ENCODE measurements at places on chromosomes 12 and 14.

DNA sequence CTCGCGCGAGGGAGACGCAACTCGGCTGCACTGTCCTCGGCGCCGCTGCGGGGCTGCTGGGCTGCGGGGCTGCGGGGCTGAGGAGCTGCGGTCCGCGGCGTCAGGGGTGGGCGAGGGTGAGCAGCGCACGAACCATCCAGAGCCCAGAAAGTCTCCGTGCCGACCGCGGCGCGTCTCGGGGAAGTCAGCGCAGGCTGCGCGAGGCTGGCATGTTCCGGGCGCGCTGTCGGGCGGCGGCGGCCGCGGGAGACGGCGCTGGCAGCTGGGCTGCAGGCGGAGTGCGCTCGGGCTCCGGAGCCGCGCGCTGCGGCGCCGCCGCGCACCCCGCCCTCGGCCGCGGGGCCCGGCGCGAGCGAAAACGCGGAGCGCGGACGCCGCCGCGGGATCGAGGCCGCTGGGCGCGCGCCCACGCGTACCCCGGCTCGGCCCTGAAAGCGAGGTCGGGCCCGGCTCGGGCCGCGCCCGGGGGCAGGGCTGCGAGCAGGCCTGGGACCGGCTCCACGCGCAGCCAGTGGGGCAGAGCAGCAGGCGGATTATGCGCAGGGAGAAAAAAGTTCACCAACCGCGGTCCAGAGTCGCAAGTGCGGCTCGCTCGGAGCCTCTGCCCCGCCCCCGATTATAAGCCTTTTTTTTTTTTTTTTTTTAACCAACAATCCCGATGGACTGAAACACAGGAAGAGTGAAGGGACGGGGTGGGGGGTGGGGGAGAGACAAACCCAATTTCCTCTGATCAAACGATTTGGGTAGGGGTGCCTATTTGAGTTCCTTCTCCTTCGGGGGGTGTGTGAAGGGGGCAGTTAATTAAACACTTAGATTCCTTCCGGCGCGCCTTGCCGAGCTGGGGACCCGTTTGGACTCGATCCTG is at the start of gene PRICKLE1:
PRICKLE1 (minus strand) TSS at position 282 of the 865 bp plus-strand sequence. CDS start 117,230 bp downstream, outside the sequence.
- DNase-seq = no peak

- no peak for DNase-seq
These were observed 1.7 kb upstream of the SCNN1A start for GRCh38 chr12:6376870-6377666.

GRCh38 chr12:5650281-5650680 is 218.4 kb downstream of the NTF3 start:
- no peak for DNase-seq

GRCh38 chr14:64089920-64090319 is 204.3 kb downstream of the ESR2 start:
- no peak for DNase-seq

DNA sequence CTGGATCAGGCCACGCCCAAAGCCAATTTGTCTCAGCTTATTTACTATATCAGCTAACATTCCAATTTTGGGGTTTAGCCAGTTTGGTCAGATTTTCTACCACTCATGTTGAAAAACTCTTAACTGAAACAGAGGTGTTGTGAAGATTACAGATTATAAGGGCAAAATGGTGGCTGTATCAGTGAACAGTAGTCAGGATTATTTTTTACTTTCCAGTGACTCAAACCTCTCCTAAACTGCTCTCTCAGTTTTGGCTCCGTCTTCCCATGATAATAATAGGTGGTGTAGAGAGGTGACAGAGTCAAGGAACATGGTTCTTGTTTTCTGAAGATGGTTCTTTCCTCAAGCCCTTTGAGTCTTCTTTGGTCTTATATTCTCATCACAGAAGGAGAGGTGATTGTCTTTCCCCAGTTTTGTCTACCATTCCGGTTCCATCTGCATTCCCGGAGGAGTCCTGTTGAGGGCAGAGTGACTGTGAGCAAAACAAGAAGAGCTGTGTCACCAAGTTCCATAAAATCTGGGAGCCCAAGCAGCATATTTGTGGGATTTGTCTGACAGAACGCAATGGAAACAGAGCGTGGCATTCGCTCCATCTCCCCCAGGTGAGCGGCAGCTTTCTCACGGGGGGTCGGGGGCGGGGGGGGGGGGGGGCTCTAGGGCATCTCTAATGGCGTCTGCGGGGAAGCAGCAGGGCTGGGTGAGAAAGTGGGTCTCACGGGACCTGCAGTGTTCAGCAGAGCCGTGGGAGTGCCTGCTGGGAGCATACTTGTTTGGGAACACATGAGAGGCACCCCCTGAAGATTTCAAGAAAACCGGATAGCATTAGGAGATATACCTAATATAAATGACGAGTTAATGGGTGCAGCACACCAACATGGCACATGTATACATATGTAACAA is 59.1 kb downstream of the TBC1D30 start:
- DNase-seq = no peak

DNA sequence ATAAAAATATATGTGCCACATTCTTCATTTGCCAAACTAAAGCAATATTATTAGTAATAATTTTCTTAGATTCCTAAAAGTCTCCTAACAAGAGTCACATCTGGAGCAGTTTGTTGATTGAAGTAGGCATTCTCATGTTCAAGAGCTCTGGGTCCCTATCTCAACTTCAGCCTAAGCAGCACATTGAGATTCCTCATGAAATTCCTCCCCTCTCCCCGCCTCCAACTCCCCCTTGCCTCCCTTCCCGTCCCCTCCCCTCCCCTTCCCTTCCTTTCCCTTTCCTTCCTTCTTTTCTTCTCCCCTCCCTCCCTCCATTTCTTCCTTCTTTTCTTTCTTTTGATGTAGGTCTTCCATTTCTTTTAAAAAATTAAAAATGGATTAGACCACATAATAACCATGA is 48.7 kb upstream of the NAV3 start:
- DNase-seq = no peak

DNA sequence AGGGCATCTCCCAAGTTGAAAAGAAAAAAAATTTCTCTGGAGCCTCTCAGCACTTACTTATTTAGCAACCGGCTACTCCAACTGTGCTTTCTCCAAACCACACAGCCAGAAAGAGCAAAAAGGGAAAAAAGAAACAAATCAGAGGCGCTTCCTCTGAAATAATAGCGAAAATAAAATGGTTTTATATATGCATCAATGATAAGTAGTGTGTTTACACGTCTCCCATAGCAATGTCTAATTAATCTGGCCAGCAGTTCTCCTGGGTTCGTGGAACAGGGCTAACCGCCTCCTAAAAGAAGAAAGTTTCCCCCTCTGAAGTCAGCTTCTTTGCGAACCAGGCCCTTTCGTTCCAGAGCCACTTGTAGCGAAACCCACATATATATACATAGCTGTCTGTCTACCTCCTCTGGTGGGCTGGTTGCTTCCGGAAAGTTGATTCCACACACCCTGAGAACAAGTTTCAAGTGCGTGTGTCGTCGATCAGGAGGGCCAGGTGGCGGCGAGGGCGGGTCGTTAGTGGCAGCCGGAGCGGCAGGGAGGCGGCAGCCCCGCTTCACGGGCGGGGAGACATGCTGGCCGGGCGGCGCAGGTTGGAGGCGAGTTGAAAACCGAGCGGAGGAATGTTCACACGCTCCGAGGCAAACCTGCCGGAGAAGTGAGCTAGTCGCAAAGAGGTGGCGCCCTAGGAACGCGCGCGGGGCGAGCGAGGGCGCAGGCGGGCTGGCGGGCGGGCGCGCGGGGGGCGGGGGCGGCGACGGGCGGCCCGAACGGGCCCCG is 2.7 kb downstream of the PTHLH start:
- peak; percentile 11 for DNase-seq

DNA sequence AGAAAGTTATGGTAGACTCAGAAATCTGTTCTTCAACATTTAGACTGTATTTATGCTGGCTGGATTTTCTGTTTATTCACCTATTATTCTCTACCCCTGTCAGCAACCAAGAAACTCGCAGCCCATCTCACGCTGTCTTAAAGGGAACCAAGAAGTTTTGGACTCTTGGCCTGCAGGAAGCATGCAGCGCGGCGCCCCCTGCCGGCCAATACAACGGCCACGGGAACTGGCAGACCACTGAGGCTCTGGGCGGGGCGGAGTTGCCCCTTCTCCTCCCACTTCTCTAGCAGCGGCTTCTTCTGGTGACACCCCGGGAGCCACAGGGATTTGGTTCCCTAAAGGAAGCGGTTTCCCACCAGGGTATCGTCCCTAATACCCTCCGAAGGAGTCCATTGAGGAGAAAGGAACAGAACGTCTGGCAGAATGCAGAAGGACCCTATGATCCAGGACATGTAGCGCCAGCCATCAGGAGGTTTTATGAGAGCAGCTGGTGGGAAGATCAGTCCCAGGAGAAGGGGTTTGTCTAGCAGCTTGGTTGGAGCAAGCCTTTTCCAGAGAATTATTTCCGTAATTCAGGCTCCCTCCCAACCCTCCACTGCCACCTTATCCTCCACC is 21.0 kb upstream of the RNASE2 start:
- DNase-seq = no peak

DNA sequence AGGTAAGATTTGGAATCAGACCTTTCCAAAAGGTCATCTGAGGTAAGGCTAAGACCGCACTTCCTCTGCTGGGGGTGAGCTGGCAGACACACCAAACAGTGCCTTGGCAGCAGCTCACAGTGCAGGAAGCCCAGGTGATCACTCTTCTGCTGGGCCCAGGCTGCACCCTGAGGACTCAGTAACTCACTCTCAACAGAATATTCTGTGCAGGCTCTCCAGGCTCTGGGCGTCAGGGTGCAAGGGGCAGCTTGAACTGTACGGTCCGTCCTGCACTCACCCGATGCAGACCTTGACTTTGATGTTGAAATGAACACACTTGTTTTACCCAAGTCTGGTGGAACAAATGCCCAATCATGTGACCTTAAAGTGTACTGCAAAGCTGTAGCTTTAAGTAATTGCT is 6.0 kb downstream of the ALKBH2 start:
- DNase-seq = no peak

DNA sequence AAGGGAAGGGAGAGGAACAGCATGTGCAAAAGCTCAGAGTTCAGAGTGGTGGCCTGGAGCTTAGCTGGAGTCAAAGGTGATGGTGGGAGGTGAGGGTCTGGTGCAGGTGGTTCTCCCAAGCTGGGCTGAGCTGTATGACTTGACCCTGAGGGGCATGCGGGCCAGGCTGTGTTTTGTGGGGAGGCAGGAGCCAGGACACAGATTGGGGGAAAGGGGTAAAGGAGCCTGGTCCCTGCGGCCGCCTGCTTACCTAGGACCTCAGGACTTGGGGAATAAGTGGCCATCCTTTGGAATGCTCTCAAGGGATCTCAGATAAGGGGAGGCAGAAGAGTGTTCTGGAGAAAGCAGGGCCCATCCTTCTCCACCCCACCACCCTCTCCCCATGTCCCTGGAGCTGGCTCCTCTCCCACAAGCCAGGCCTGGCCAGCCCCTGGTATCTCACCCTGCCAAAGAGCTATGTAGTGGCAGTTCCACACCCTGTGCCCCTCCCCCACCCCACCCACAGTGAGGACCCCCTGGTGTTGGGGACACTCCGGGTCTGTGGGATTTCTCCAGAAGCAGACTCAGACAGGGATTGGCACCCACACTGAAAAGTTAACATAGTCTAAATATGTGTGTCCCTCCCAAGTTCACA is 19.9 kb upstream of the CEP170B start:
- DNase-seq = no peak

GRCh38 chr14:80150301-80150700 is 61.0 kb downstream of the DIO2 start:
- no peak for DNase-seq

- DNase-seq = no peak
These were observed 86.4 kb upstream of the PIWIL1 start for GRCh38 chr12:130251236-130251780.

DNA sequence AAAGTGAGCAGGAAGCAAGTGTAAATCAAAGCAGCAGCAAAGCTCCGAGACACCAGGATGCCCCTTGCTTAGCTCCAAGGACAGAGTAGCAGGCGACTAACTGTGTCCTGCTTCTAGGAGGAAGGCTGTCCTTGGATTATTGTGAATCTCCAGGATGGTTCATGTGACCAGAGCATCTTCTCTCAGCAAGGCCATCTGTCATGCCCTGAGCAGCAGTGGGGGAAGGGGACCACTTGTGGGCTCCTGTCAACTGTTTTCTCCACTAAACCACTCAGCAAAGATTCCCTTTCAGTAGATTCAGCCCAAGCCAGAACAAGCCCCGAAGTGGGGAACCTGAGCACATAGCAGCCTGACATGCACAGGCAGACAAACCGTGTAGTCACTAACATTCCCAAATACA is 19.4 kb downstream of the MAP3K9 start:
- DNase-seq = no peak

DNA sequence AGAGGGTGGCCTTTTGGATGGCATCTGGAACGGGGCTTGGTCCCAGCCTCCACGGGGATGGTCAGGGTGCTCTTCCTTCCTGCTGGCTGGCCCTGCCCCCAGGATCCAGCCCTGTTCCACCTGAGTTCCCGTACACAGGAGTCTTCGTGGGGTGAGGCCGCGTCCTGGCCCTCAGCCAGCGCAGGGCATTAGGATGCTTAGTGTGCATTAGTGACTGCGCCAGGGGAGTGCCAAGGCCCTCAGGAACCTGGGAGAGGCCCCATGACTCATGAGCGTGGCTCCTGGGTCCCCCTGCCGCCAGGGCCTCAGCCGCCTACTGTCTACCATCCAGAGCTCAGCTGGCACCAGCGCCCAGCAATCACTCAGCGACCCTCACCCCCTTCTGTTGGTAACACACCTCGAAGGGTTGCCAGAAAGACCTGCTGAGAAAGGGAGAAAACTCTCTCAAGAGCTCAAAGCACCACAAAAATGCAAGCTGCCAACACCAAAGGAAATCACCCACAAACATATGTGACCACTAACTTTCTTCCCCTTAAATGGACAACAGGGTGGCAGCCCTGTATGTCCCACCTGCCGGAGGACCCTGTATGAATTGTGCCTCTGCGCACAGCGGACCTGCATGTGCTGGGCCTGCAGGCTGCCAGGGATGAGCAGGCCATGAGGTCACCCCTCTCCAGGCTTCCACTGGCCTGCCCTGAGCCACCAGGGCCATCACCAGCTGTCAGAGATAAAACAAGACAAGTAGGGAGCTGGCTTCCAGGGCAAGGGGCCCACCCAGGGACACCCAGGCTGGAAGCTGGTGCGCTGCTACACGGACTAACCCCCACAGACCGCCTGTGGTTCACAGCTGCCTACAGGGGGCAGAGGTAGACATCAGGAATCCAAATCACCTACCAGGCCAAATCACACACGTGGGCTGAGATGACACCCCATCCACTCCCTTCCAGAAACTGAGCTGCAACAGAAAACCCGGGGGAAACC is 28.7 kb downstream of the CCDC85C start:
- DNase-seq = no peak

DNA sequence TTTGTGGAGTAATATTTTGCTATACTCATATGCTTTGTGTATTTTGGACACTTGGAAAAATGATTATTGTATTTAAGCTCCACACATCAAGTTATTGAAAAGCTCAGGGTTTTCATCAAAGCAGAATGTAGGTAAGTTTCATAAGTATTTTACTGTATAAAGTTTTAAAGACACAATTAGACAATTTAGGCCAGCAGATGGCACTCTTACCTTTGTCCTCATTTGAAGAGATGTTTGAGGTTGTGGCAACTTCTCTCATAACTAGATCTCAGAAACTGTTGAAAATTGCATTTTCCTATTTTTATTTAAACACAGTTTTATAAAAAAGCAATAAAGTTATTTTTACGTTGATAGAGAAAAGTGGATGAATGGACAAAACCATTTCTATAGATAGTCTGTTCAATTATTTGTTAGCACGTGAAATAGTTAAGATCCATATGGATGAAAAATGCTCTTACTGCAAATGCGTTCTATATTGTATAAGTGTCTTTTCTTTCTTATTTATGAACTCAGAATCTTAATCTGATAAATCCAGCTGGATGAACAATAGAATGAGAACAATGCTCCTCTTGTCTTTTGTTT is 300.0 kb downstream of the AEBP2 start:
- DNase-seq = no peak

Measured in stimulated activated CD8-positive, alpha-beta memory T cell treated with anti-CD3 and anti-CD28 coated beads, Interleukin-15, amount 100 ng/mL, for 4 hours (primary cell).